Lower leg skin (tissue), 4 donors: ENCODE measurements at places on chromosomes 7 and 10.

DNA sequence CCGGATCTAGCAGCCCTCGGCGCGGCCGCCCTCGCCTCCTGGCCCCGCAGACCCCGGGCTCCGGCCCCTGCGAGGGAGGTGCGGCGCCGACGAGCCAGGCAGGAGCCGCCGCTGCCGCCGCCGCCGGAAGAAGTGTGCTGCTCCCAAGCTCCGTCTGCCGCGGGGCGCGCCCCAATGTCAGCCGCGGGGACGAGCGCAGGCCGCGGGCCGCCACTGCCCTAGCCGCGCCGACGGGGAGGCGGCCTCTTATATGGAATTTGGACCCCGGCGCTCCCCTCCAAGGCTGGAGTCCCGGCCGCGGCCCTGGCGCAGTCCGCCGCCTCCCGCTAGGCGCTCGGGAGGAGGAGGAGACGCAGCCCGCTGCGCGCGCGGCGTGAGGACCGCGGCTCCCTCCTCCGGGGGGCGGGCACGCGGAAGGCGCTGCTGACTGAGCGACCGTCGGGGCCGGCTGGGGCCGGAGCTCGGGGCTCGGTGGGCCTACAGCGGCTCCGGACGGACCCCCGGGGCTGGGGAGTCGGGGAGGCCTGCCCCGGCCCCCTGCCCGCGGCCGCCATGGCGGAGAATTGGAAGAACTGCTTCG, at the start of gene TRIM8:
TSS of gene TRIM8 (plus strand) at position 414 of the 580 bp plus-strand sequence. CDS start at position 553, 139 bp downstream.
- no peak for DNase-seq

DNA sequence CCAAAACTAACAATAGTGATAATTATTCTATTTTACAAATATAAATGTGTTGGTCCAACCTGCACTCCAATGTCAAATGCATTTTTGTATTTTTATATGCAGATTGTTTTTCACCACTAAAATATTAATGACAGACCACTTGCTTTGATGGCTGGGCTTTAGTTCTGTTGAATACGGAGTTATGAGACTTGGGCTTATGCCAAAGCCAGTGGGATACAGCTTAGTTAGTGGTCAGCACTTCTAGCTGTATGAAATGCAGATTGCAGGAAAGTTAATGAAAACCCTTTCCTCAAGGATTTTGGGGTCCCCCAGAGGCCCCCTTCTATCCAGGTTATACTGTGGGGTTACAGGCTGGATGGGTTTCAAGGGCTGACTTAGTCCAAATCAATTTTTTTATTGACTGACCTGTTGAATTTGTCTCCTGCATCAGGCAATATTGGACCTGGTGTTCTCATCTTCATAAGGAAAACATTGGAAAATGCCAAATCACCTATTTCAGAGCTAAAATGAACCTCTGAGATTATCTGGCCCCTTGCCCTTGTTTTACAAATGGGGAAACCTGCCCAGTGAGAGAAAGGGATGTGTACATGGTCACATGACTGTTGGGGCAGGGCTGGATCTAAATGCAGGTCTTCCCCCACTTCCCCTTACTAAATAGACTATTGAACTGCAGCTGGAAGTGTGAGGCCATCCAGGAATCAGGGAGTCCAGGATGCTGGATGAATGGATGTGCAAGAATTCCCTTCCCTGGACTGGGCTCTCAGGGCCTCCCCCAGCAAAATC, 1085.3 kb downstream of the KCNMA1 start:
- no peak for DNase-seq

GRCh38 chr7:20778063-20778721, 8.5 kb downstream of the SP8 start:
- no peak for DNase-seq

- no peak for DNase-seq
These were observed 49.2 kb upstream of the AGR3 start for GRCh38 chr7:16930946-16931345.

DNA sequence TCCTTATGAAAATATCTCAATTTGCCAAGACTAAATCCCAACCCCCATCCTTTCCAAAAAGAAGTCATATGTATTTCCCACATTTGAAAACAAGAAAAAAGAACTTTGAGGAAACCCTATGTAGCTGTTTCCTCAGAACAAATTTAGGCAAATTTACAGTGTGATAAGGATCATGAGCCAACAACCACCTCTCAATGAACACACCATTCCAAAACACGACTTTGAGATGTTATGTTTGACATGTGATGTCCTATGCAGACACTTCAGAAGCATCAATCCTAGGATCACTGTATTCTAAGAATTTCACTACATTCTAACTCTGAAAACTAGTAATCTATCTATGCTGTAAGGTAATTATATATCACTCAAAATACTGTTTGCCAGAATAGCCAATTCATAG, 62.2 kb downstream of the NT5C2 start:
- no peak for DNase-seq

DNA sequence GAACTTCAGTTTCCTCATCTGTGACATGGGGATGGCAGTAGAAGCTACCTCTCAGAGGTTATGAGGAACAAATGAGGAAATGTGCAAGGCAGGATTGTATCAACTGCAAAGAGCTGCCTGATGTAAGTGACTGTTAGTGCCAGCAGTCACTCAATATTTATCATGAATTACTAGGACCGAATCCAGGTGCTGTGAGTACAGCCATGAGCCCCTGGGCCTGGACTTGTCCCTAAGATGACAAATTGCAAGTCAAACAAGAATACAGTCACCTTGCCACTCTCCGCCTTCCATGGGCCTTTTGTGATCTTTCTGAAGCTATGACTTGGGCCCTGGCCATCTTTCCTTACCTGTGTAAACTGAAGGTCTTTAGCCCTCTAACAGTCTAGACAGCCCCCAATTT, 27.7 kb upstream of the TLX1 start:
- DNase-seq = no peak

DNA sequence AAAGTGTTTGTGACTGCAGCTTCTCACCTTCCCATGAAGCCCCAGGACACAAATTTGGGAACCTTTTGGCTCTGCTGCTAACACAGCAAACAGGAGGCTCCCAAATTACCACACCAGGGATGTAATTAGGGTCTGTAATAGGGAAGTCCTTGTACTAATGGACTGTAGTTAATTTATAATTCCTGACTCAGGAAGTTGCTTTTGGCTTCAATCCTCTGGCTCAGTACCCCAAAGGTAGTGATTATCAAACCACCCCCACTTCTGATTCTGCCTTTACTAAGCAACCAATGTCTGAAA, 3.8 kb upstream of the MALSU1 start:
- no peak for DNase-seq

DNA sequence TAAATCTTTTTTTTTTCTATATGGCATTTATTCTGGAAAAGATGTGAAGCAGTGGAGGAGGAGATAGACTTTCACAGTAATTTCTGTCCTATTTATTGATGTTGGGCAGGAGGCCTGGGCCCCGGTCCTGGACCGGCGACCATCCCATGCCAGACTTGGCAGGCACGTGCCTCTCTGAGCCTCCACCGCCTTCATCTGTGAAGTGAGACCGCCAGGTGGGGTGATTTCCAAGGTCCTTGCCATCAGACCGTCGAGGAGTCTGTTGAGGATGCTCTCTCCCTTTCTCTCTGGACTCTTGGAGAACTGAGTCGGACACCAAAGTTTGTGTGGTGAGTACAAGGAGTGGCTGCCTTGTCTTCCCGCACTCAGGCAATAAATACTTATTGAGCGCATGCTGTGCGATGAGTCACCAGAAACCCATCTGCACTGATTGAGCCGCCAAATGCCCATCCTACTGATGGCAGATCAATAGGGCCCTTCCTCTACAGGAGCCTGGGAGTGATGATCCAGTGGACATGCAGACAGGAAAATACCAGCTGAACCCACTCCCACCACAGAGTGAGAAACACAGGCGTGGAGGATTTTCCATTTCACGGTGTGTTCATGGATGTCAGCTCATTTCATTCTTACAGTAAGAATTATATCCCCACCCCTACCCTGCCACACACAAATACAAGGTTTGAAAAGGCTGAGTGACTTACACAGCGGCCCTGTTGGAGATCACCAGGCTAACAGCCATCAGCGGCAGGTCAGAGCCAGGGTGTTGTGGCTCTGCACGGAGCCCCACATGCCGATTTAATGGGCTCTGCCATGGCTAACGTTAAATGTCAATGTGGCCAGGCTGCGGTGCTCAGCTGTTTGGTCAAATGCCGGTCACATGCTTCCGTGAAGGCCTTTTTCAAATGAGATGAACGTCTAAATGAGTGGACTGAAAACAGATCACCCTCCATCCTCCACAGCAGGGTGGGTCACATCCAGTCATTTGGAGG, 11.5 kb upstream of the PRKAG2 start:
- peak; percentile 68 for DNase-seq

DNA sequence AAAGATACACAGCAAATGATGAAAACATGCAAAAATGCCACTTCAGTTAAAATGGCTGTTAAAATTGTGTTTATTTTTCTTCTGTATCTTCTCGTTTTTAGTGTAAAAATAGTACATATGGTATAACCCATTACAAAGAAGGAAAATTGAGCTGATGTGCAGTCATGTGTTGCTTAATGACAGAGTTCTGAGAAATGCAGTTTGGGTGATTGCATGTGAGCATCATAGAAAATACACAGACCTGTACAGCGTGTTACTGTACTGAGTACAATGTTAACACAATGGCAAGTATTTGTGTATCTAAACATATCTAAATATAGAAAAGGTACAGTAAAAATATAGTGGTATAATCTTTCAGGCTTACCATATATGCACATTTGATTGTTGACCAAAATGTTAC, 7.3 kb downstream of the DMTF1 start:
- no peak for DNase-seq

- no peak for DNase-seq
These were observed 78.8 kb downstream of the INPP5A start for GRCh38 chr10:132616170-132616995.
